Activated T-helper 9 cell treated with anti-CD3 and anti-CD28 coated beads, Interleukin-2, amount 50 U/mL, for 16 hours (primary cell): ENCODE measurements at places on chromosomes 12 and 14.

DNA sequence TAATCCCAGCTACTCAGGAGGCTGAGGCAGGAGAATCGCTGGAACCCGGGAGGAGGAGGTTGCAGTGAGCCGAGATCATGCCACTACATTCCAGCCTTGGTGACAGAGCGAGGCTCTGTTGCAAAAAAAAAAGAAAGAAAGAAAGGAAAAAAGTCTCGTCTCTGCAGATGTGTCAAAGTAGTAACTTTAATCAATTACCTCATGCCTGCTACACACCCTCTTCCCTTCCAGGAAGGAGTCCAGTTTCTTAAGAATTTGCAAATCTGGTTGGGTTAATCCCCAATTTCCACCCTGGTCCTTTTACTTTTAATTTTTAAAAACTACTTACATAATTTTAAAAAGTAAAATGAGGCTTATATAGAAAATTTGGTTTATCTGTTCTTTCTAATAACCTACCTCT lies 234.5 kb upstream of the KITLG start:
- no peak for DNase-seq

- DNase-seq = no peak
Observed at GRCh38 chr12:18982226-18982949, 147.1 kb upstream of the PLEKHA5 start.

DNA sequence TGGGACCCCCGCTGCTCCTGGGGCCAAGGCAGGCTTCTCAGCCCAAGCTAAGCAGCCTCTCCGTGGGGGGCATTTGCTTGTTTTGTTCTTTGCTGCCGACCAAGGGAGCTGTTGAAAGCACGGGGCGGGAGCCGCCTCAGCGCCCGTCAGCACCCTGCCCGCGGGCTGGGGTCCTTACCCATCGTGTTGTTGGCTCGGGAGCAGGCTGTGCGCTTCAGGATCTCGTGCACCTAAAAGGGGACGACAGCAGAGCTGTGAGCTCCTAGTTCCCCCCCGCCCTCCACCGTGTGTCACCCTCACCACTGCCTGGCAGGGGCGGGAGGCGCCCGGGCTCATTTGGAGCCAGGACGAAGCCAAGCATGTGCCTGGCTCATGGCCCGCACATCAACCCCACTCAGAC lies 117.5 kb downstream of the ANO2 start:
- DNase-seq = no peak

- DNase-seq = no peak
Observed at GRCh38 chr12:47458279-47458678, 247.6 kb downstream of the RPAP3 start.

- no peak for DNase-seq
Observed at GRCh38 chr12:89134213-89134770, 218.0 kb downstream of the DUSP6 start.

DNA sequence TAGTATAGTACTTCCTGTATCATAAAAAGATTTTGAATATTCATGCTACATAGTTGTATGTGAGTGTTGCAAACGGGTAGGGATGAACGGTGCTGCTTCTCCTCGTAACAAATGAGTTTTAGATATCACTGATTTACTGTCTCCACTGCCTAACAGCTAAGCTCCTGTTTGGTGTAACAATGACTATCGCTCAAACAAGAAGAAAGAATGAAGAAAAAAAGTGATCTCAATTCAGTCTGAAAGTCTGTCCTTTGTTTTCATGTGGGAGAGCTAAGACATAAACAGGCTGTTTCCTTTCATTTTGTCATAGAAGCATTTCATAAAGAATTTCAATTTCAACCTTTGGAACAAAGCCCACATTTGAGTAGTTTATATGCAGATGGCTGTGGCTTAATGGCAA lies 26.1 kb upstream of the RTRAF start:
- DNase-seq = no peak
